ENCODE measurements at places on chromosomes 12 and 14. TPM values are rescaled to one million over a fixed set of nuclear protein-coding genes. Genes with fewer than 3 reads are reported as not detected.

Gene KCNH3
- total RNA-seq: 5.4 TPM

GRCh38 chr14:104876251-104876699, 11.2 kb downstream of the CEP170B start:
- no peak overlapping the region for H3K4me3 ChIP-seq
- peak; percentile 48 for DNase-seq
- H3K27me3 ChIP-seq: no peaks in the 10 kb centered on the region
- H3K4me1 ChIP-seq: no peaks in the 10 kb centered on the region
- H3K27ac ChIP-seq: no peak overlapping the region
- no peaks in the 10 kb centered on the region for H3K36me3 ChIP-seq

Gene TPH2
- not detected for total RNA-seq

DNA sequence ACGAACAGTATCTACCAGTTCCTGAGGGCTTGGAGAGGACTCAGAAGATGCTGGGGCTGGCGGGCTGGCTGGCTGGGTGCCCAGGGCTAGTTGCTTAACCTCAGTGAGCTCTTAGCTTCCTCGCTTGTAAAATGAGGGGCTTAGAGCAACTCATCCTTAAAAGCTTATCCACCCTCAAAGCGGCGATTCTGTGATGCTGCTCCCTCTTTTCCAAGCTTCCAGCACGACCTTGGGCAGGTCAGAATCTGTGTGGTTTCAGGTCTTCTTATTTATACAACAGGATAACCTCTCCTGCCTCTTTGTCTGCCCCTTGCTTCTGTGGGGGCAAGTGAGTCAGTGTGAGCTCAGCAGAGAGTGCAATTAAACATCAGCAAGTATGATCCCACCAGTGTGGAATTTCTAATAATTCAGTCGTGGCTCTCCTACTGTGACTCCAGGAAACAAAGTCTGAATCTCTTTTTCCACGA, 281.8 kb downstream of the KSR2 start:
- no peaks in the 10 kb centered on the region for H3K4me1 ChIP-seq
- no peak overlapping the region for H3K27ac ChIP-seq
- H3K36me3 ChIP-seq: no peaks in the 10 kb centered on the region
- no peaks in the 10 kb centered on the region for H3K27me3 ChIP-seq
- no peak for DNase-seq
- no peak overlapping the region for H3K4me3 ChIP-seq

DNA sequence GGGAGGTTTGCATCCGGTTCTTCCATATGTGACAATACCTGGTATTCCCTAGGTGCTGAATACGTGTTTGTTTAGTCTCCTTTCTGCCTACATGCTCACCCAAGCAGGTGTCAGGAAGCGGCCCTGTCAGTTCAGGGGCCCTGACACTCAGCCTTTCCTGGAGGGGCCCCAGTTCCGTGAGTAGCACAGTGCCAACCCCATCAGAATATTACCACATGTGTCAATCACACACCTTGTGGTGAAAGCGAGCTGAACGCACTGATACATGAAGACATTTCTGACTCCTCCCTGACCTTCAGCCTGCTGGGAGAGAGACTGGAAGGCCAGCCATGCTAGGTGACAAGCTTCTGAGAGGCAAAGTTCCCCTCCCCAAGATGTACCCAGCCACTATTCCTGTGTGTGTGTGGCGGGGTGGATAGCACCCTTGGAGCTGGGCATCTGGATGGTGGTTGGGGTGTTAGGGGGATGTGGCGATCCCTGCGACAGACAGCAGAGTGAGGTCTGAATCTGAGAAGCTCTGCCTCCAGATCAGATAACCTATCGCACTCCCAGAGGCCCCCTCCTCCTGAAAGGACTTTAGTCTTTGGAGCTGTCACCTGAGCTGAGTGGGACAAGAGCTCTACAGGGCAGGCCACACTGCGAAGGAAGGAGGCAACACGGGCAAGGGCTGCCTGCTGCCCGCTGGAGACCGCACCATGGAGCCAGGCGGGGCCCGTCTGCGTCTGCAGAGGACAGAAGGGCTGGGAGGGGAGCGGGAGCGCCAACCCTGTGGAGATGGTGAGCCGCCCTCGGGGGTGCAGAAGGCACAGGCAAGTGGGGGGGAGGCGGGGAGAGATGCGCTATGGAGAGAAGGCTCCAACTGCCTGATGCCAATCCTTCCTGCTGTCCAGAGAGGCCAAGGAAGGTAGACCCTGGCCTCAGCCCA, at the start of gene SOAT2:
TSS of gene SOAT2 (plus strand) at position 604 of the 925 bp plus-strand sequence. CDS start at position 696, 92 bp downstream.
- H3K36me3 ChIP-seq: peaks cover 16% of the 10 kb centered on the region
- peak; percentile 62 for DNase-seq
- no peaks in the 10 kb centered on the region for H3K27me3 ChIP-seq
- peak within 1 kb of the TSS; percentile 94 for H3K27ac ChIP-seq
- peak within 1 kb of the TSS; percentile 69 for H3K4me3 ChIP-seq

Gene ORAI1
- 60.1 TPM for total RNA-seq

GRCh38 chr12:95710386-95710785, 80.2 kb downstream of the NTN4 start:
- H3K36me3 ChIP-seq: no peaks in the 10 kb centered on the region
- no peaks in the 10 kb centered on the region for H3K27me3 ChIP-seq
- DNase-seq: no peak

DNA sequence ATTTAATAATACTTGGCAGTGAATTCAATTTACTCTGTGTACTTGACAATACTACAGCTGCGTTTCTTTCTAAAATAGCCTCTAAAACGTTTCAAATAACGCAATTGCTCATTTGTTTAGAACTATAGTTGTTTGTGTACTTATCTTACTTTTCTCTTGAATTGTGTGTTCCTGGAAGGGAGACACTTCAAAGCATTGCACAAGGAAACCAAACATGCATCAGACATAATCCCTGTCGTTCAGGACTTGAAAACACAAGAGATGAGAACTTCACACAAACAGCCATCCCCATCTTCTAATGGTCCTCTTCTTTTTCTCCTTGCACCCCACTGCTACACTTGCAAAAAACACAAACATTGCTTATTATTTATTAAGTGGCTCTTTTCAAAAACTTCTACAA, 38.5 kb downstream of the PTGER2 start:
- peak overlapping the region; percentile 95 for H3K27ac ChIP-seq
- no peaks in the 10 kb centered on the region for H3K27me3 ChIP-seq
- no peak for DNase-seq

DNA sequence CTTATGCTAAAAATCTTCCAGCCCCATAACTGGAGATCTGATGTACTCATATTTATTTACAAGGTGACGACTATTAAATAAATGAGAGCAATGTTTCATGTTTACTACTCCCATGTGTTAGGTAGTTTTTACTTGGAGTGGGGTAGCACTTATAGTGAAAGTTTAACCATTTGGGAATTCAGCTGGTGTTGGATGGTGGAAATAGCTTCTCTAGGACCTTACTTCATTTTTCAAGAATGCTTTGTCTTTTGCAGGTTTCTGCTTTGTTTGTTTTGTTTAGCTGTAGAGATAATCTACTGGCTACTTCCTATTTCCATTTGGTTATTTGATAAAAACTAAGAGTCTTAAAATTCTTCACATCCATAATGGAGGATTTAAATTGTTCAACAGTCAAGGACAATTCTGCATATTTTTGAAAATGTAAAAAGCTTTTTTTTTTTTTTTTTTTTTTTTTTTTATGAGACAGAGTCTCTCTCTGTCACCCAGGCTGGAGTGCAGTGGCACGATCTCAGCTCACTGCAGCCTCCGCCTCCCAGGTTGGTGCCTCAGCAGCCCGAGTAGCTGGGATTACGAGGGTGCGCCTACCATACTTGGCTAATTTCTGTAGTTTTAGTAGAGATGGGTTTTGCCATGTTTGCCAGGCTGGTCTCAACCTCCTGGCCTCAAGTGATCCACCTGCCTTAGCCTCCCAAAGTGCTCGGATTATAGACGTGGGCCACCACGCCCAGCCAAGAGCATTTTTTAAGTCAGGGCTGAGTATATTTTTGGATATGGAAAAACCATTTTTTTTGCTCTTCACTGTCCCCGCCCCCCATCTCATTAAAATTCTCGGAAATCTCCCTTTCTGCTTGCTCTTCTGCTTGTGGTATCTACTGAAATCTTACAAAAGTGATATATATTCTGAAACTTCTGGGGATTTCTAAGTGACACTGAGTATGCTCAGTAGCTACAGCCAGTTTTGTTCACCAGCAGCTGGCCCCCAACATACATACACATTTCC, 1.4 kb upstream of the ABCD2 start:
- no peaks in the 10 kb centered on the region for H3K27me3 ChIP-seq
- H3K4me1 ChIP-seq: peaks cover 30% of the 10 kb centered on the region
- DNase-seq: peak; percentile 62
- H3K27ac ChIP-seq: no peak overlapping the region

DNA sequence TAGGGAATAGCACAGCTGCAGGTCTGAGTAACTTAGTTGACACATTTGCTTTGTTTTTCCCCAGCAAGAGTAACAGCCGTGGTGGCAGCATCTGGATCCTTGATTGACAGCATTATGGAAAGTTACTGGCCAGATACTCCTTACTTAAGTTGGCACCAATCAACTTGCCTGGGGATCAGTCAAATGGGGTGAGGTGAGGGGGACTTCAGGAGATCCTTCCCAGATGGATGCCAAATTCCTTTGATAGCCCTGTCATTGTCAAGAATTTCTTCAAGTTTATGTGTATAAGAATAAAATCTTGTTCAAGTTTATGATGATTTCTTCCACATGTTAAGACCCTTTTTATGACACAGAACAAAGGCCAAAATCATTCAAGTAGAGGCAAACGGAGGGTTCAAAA, 618.4 kb downstream of the SLC6A15 start:
- no peaks in the 10 kb centered on the region for H3K27me3 ChIP-seq
- H3K36me3 ChIP-seq: no peaks in the 10 kb centered on the region
- no peaks in the 10 kb centered on the region for H3K4me1 ChIP-seq
- H3K4me3 ChIP-seq: no peak overlapping the region

GRCh38 chr14:98462908-98463307, 809.1 kb downstream of the BCL11B start:
- no peak overlapping the region for H3K27ac ChIP-seq
- no peak for DNase-seq
- H3K27me3 ChIP-seq: no peaks in the 10 kb centered on the region
- peaks cover 1% of the 10 kb centered on the region for H3K36me3 ChIP-seq
- no peaks in the 10 kb centered on the region for H3K4me1 ChIP-seq

- H3K36me3 ChIP-seq: no peaks in the 10 kb centered on the region
- no peaks in the 10 kb centered on the region for H3K27me3 ChIP-seq
- H3K27ac ChIP-seq: no peak overlapping the region
Observed at GRCh38 chr12:19896041-19896440, 456.7 kb downstream of the AEBP2 start.

- no peaks in the 10 kb centered on the region for H3K4me1 ChIP-seq
- peaks cover 29% of the 10 kb centered on the region for H3K27me3 ChIP-seq
- H3K36me3 ChIP-seq: no peaks in the 10 kb centered on the region
- DNase-seq: no peak
- H3K27ac ChIP-seq: no peak overlapping the region
- no peak overlapping the region for H3K4me3 ChIP-seq
Observed at GRCh38 chr14:35499180-35499579, 34.8 kb upstream of the INSM2 start.

- DNase-seq: no peak
- H3K27ac ChIP-seq: no peak overlapping the region
- H3K27me3 ChIP-seq: peaks cover 2% of the 10 kb centered on the region
Observed at GRCh38 chr12:40313928-40314327, 89.1 kb downstream of the LRRK2 start.

Gene CLMN
- 3.7 TPM for total RNA-seq

DNA sequence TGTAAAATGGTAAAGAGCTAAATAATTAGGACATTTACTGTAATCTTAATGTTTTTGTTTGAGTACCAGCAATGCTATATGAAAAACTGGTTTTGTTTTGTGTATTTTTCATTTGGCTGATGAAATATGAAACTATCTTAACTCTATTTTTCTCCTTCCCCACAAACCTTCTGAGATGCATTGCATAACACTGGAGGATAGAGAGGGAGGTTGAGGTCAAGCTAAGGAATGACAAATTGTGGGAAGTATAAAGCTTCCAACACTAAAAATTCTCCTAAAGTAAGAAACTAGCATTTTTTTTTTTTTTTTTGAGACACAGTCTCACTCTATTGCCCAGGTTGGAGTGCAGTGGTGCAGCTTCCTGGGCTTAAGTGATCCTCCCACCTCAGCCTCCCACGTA, 31.5 kb upstream of the SRP54 start:
- H3K36me3 ChIP-seq: peaks cover 19% of the 10 kb centered on the region
- DNase-seq: no peak
- H3K4me1 ChIP-seq: no peaks in the 10 kb centered on the region
- no peak overlapping the region for H3K27ac ChIP-seq

- H3K36me3 ChIP-seq: no peaks in the 10 kb centered on the region
- peak overlapping the region; percentile 52 for H3K4me3 ChIP-seq
- no peak for DNase-seq
- H3K4me1 ChIP-seq: peaks cover 13% of the 10 kb centered on the region
- no peak overlapping the region for H3K27ac ChIP-seq
- peaks cover 79% of the 10 kb centered on the region for H3K27me3 ChIP-seq
Observed at GRCh38 chr14:77140359-77141213, 1.0 kb downstream of the ZDHHC22 start.

Gene VWF
- total RNA-seq: 0.23 TPM

Gene SMAGP
- total RNA-seq: 4.1 TPM

DNA sequence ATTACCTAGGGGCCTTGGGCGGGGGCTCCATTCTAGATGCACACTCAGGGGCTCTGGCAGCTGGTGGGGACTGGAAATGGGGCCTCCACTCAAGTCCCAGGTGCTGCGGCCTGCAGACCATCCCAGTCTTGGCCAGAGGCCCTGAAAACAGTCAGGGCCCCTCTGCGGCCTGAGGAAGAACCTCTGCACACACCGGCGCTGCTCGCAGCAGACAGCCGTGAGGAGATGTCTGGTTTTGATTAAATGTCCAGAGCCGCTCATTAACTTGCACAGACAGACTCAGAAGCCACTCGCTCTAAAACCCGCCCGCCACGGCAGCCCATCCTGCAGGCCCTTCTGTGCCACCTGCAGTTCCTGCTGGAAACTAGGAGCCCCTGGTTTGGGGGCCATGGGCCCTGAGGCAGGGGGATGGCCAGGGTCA, 36.4 kb upstream of the NCOR2 start:
- peaks cover 18% of the 10 kb centered on the region for H3K27me3 ChIP-seq
- H3K27ac ChIP-seq: no peak overlapping the region
- peaks cover 6% of the 10 kb centered on the region for H3K4me1 ChIP-seq
- no peak overlapping the region for H3K4me3 ChIP-seq

DNA sequence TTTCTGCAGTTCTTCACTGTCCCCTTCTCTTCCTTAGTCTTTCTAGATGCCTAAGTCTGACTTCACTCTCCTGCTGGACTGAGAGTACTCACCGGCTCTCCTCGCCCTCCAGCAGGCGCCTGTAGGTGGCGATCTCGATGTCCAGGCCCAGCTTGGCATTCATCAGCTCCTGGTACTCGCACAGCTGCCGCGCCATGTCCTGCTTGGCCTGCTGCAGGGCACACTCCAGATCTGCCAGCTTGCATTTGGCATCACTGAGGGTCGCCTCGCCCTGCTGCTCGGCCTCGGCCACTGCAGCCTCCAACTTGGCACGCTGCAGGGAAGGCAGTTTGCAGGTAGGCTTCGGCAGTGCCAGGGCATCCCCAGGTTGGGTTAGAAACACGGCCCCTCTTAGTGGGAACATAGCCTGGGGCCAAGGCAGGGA, 5.2 kb downstream of the KRT84 start:
- H3K36me3 ChIP-seq: no peaks in the 10 kb centered on the region
- no peak overlapping the region for H3K27ac ChIP-seq
- peaks cover 15% of the 10 kb centered on the region for H3K27me3 ChIP-seq
- peaks cover 29% of the 10 kb centered on the region for H3K4me1 ChIP-seq
- no peak for DNase-seq
